Dorsolateral prefrontal cortex (tissue), 122 donors: ENCODE measurements at places on chromosomes 6 and 20. TPM values are rescaled to one million over a fixed set of nuclear protein-coding genes. Genes with fewer than 3 reads are reported as not detected.

- no peak for DNase-seq
Observed at GRCh38 chr6:11013721-11014070, 30.4 kb downstream of the ELOVL2 start.

GRCh38 chr6:41177287-41177686 is 14.4 kb upstream of the TREM2 start:
- no peak for DNase-seq

The PPP1R16B gene
- total RNA-seq: 181 TPM

The NNAT gene
- total RNA-seq: 29.3 TPM

The PARD6B gene
- total RNA-seq: 4.0 TPM

DNA sequence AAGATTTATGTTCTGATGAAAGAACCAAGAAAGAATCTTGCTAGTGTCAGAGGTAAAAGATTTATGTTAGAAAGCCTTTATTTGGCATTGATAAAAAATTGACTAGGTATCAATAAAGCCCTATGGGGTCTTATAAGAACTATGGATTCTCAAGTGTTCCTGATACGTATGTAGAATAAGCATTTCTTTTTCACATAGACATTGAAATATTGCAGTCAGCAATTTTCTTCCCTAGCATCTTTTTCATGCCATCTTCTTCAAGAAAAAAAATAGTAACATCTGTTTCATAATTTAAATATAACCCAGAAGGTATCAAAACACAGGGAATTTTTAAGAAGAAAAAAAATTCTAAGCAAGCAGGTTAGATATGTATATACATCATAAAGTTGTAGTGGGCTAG is 230.6 kb downstream of the CENPW start:
- no peak for DNase-seq

- no peak for DNase-seq
Observed at GRCh38 chr20:18728870-18729224, 84.7 kb upstream of the SCP2D1 start.

- DNase-seq: no peak
Observed at GRCh38 chr6:24052590-24052961, 73.4 kb upstream of the NRSN1 start.

The TFAP2A gene
- total RNA-seq: 0.29 TPM

DNA sequence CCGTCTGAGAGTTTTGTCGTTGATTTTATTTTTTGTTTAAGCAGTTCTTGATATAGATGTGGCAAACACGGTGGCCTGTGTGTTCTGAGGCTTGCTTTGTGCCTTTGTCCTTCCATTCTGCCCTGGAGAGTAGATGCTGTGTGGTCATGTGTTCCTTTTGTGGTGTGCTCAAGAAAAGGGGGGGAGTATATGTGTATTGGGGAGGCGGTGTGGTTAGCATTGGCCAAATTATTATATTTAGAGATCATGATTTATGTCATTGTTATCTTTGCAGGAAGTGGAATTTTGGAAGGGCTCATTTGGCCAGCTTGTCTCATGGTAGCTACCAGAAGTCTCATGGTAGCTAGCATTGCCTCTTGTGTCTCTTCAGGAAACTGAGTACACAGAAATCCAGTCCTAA is 16.4 kb downstream of the RREB1 start:
- no peak for DNase-seq

The BAK1 gene
- 12.3 TPM for total RNA-seq

DNA sequence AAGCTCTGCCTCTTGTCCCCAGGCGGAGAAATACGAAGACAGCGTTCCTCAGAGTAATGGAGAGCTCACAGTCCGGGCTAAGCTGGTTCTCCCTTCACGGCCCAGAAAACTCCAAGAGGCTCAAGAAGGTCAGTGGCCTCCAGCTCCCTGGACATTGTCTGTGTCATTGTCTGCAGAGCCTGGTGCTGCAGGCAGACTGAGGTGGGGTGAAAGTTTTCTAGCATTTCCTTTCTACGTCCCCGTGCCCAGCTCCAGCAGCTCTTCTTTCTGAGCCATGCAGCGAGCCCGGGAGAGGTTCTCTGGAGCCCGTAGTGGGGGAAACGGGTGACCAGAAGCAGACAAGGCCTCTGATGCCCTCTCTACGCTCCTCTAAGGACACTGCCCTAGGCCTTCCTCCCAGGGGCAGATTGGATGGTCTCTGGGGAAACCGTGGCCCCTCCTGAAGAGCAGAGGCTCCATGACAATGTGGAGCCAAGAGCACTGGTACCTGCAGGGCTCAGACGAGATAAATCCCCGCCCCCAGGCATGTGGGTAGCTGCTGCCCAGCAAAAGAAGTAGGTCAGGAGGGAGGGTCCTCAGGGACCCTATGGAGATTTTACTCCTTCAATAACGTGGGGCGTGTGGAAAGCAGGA is 58.4 kb downstream of the EZR start:
- no peak for DNase-seq

DNA sequence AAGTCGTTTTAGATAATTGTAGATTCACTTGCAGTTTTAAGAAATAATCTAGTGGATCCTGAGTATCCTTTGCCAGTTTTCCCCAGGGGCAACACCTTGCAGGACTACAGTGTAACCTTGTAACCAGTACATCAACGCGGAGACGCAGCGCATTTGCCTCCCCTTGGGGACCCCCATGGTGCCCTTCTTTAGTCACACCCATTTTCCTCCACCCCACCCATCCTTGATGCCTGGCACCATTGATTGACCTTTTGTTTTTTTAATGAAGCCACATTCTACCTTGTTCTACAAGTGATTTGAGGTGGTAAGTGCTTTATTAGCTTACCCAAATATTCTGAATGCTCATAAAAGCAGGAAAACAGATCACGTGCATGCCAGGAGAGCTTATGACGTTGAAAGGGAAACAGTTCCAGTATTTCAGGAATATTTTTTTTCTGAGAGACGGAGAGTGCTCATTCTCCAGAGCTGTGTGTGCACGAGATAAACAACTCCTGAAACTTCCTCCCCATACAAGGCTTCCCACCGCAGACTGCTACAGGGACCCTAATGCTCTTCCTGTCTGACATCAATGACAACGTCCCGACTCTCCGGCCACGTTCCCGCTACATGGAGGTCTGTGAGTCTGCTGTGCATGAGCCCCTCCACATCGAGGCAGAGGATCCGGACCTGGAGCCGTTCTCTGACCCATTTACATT is 35.7 kb downstream of the CDH26 start:
- DNase-seq: no peak

The ITPR3 gene
- 4.5 TPM for total RNA-seq

- DNase-seq: no peak
Observed at GRCh38 chr20:54139188-54139587, 34.6 kb downstream of the CYP24A1 start.

DNA sequence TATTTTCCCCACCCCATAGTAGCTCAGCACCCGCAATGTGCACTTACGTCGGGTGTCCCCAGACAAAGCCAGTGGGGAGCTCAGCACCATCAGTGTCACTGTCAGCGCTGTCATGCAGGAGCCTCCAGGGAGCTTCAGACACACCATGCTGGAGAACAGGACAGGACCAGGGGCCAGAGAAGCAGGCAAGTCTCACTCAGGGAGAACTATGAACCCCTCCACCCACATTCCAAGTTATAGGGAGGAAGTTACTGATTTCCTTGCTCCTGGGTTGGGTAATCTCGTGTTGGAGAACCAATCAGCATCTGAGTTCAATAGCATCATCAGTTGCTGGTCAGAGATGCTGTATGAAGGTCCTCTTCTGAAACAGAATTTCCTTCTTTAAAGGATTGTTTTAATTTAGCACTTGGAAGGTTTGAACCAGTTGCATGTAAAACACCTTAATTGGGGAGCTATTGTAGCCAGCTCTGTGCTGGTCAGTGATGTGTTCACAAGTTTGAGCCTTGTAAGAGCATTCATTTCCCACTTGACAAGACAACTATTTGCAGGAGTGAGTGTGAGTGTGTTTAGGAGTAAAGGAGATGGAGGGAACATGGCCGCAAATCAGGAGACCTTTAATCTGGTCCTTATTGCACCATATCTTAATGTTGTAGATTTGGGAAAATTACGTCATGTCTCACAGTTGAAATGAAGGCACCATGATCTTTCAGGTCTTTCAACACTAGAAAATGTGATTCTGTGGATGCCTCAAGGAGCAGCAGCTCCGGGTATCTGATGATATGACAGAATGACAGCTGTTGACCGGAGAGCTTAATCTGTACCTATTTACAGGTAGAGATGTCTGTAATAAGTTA is at the start of gene HLA-DRB1:
TSS of gene HLA-DRB1 (minus strand) at position 253 of the 854 bp plus-strand sequence. CDS start at position 147, 106 bp downstream.
- no peak for DNase-seq

GRCh38 chr6:147127587-147127986 is 76.6 kb upstream of the STXBP5 start:
- DNase-seq: no peak

- no peak for DNase-seq
Observed at GRCh38 chr6:41464019-41464418, 82.2 kb upstream of the FOXP4 start.

- DNase-seq: no peak
Observed at GRCh38 chr6:2179241-2179640, 66.2 kb downstream of the GMDS start.

The PDE10A gene
- 57.7 TPM for total RNA-seq

DNA sequence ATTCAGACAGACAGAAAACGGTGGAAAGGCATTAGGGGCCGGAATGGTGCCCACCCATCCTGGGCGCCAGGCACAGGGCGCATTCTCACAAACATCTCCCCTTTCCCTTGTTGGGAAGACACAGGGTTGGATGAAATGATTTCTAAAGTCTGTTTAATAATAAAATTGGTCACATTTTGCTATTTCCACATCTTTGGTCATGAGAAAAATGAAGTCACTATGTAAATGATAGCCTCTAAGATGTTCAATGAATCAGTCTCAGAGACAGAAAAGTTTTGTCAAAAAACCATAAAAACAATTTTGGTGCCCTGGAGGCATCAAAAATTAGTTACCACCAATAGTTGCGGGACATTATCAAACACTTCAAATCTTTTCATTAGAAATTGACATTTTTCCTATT is 40.7 kb downstream of the PRR18 start:
- DNase-seq: no peak

The ADGRG6 gene
- total RNA-seq: 2.7 TPM

DNA sequence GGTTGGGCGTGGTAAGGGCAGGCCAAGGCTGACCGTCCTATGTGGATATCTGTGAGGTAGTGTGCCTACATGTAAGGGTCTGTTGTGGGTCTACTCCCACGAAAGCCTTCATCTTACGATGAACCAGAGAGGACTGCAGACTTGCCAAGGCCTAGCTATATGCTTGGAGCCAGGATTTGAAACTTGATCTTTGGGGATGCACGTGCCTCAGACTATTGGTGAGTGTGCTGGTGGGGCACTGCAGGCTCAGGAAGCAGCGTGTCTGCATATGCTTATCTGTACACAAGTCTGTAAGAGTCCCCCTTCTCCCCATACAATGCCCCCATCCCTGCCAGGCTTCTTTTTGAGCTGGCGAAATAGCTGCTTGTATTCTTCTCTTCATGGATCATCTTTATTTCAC is 17.9 kb downstream of the PLCG1 start:
- DNase-seq: no peak

The OR2H2 gene
- total RNA-seq: not detected

- DNase-seq: peak; percentile 67
Observed at GRCh38 chr6:34601706-34602105, 45.6 kb upstream of the SPDEF start.

DNA sequence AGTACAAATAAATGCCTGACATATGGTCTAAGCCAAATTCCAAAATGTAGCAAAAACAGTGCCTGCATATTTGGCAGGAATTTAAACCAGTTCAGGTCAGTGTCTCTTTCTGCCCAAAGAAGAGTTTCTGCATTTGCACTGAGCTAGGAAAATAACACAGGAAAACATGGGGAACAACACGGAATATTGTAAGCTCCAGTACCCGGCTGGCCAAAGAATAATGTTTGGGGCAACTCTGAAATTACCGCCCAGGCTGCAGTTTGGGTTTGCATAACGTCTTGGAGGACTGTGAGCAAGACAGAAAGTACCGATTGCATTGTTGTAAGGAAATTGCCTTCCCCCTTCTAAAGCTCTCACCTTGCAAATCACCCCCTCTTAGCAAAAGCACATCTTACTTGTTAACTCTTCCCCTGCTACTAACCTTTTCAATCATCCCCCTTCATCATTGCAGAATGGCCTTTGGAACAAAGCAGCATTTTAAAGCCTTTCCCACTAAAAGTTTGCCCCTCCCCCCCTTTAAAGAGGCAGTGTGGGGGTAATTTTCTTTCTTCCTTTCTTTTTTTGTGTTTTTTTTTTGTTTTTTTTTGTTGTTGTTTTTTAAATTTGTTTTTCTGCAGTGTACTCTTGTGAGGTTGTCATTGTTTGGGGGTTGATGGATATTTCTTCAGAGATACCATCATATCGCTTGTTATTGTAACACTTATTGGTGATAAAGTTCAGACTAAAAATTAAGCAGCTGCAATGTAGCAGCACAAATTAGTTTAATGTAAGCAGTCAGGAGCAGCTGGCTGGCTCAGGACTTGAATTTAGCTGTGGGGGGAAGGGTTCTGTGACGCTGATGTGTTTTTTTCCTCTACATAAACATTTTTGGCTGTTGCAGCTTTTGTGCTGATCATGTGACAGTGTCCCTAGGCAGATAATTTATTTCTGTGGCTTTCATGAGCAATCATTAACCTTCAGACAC is 100.0 kb upstream of the CITED2 start:
- DNase-seq: no peak

- DNase-seq: no peak
Observed at GRCh38 chr6:117288083-117288715, 22.8 kb downstream of the VGLL2 start.

The SNAP25 gene
- 2,338 TPM for total RNA-seq
